Ovary (tissue), 10 donors: ENCODE measurements at places on chromosomes 3 and 15.

DNA sequence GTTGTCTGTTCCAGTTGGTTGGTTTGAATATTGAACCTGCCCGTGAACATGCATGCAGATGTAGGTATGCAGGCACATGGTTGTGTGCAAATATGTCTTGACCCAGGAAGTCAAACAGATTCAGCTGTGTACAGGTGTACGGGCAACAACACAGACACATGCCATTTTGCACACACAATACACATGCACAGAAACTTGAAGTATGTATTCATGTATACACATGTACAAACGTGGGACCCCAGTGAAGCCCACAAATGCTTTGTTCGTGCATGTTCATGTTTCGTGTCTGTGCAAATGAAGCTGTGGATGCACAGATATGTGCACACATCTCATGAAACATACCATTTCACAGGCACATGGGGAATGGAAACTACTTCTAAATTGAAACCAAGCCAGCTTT lies 30.7 kb downstream of the IDH3A start:
- DNase-seq, result no peak

GRCh38 chr15:93719921-93720351 lies 511.4 kb upstream of the MCTP2 start:
- no peak for DNase-seq

DNA sequence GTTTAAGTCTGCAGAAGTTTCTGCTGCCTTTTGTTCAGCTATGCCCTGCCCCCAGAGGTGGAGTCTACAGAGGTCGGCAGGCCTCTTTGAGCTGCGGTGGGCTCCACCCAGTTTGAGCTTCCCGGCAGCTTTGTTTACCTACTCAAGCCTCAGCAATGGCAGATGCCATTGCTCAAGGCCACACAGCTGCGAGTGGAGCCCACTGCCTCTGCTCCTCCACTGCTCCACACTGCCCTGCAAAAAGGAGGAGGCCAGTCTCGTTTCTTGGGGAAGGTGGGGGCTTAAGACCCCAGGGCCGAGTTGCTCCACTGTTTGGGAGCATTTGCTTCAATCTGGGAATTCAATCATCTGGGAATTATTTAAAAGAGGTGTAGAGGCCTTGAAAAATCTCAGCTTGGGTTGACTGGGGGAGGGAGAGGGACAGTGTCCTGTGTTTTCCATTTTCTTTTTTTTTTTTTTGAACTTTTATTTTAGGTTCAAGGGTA lies 144.6 kb upstream of the MEF2A start:
- peak; percentile 12 for DNase-seq

- DNase-seq, result no peak
Observed at GRCh38 chr3:156741935-156742334, 67.5 kb downstream of the TIPARP start.

- no peak for DNase-seq
Observed at GRCh38 chr15:37206690-37207089, 106.3 kb upstream of the MEIS2 start.

DNA sequence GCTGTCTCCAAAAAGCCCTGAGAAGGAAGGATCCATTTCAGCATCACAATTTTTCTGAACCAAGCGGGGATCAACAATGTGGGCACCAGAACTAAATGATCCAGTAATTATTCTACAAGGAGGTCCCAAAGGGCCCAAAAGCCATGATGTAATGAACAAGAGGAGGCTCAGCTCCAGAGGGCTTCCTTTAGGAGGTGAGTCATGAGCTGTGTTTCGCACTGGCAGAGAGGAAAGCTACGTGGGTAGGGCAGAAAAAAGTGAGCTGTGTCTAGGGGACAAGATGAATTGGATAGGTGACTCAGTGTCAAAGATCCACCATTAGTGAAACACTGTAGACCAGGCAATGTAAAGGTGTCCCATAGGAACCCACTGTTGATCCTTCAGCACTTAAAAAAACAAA lies 113.4 kb downstream of the RORA start:
- DNase-seq, result no peak

DNA sequence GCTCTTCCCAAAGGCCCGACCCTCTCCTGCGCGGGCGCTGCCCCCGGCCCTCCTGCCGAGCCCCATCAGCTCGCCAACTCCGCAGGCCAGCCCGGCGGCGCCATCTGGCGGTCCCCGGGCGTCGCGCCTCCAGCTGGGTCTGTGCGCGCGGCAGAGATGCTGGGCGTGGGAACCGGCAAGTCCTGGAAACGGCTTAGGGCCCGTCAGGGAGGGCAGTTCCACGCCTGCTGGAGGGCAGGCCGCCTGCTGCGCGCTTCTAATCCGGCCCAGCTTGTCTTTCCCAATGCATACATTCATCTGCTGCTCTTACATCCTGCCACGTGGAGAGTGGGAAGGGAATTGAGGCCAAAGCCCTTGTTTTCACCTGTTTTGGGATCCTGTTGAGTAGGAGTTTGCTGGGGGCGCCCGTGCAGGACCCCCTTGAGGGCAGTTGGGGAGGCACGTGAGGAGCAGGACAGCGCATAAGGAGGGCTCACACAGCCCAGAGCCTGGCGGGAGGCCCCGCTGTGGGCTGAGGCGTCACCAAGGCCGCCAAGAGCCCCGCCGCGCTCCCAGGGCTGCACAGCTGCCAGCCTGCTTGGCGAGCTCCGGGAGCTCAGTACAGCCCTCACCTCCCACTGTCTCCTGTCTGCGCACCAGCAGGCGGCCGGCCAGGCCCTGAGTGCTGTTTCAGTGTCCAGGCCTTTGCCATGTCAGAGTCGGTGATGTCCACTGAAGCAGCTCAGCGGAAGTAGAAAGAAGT lies 165.6 kb downstream of the NSMCE3 start:
- peak; percentile 63 for DNase-seq

GRCh38 chr15:71611553-71612396 lies 198.6 kb upstream of the NR2E3 start:
- DNase-seq, result no peak
